ENCODE measurements at places on chromosomes 1 and 21. TPM values are rescaled to one million over a fixed set of nuclear protein-coding genes. Genes with fewer than 3 reads are reported as not detected.

GRCh38 chr21:40902993-40903392, 56.0 kb upstream of the DSCAM start:
- DNase-seq, result no peak

PAQR6 gene
- 3.7 TPM for total RNA-seq

- DNase-seq, result no peak
Measured at GRCh38 chr1:40197656-40198055, 36.5 kb downstream of the RLF start.

- no peak for DNase-seq
Measured at GRCh38 chr1:31764312-31765040, at the start of gene ADGRB2. ADGRB2 (minus strand) TSS chr1:31764340; CDS start chr1:31757221, 7,119 bp downstream.

SOX13 gene
- 0.10 TPM for total RNA-seq

DNA sequence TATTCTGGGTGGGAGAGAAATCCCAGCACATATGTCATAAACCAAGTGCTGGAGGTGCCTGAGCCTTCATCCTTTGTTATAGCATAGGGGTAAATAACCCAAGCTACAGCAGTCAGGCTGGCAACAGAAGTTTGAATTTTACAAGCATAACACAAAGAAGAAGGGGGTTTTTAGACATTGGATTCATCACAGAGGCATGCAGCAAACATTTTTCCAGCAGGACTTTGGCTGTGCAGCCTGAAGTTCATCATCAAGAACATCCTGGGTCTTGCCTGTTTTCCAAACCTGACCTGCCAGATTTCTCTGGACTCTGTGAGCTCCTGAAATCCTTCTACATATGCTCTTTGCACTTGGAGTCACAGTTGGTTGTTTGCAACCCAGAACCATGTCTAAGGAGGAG, 16.2 kb downstream of the PTGER3 start:
- no peak for DNase-seq

DNA sequence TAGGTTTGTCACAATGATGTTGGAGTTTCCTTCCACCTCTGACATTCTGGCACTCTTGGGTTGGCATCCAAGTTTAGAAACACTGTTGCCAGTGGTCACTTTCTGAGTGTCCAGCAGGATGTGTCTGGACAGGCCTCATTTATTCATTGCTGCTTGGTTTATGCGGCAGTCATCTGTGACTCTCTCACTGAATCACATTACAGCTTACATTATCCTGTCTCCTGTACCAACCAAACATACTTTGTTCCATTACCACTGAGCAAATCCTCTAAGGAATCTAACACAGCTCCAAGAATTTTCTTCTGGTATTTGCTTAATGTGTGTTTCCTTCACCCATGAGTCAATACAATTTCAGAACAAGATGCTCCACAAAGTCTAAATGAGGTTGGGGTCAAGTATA, 19.9 kb downstream of the SGIP1 start:
- no peak for DNase-seq

PTGFR gene
- total RNA-seq, result not detected

- no peak for DNase-seq
Measured at GRCh38 chr1:114299331-114299975, 145.8 kb upstream of the SYT6 start.

DNA sequence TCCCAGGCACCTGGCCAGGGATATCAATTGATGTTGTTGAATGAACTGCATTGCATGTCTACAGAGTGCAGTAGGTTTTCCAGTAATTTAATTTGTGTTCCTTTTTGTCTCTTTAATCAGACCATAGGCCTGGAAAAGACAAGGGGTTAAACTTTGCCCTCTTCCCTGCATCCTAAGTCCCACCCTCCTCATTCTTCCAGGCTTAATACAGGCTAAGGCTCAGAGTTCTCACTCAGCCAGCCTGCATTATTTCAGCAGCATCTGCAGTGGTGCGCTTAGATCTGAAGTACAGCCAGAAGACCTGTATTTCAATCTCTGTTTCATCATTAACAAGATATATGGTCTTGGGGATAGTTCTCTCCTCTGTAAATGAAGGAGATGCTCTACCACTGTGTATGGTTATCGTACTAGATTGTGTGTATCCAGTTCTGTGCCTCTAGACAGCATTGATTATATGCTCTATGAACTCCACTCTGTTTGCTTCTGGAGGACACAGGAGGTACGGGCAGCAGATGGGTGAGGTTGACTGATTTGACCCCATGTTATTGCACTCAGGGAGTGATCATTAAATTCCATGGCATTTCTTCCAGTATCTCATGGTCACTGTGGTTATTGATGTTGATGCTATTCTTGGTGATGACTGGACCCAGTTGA, 286.1 kb downstream of the RPS6KC1 start:
- no peak for DNase-seq

DNA sequence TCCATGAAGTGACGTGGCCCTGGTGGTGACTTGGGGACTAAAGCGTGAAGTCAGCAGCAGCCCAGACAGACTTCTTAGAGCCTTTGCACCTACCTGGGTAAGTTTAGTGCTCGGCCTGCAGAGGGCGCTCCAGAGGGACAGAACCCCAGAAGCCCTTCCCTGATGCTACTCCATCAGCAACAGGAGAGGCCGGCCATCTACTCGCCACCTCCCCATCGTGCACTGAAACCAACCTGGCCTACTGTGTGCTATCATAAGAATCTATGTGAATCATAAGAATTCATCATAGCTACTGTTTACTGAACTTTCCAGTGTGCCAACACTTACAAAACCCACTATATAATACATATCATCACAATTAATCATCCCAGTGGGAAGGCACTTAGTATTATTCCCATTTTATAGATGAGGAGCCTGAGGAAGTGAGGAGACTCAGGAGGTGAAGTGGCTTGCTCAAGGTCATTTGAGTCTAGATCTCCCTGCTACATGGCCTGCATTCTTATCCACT, 7.9 kb upstream of the EDN2 start:
- peak; percentile 71 for DNase-seq

ALX3 gene
- not detected for total RNA-seq

DNA sequence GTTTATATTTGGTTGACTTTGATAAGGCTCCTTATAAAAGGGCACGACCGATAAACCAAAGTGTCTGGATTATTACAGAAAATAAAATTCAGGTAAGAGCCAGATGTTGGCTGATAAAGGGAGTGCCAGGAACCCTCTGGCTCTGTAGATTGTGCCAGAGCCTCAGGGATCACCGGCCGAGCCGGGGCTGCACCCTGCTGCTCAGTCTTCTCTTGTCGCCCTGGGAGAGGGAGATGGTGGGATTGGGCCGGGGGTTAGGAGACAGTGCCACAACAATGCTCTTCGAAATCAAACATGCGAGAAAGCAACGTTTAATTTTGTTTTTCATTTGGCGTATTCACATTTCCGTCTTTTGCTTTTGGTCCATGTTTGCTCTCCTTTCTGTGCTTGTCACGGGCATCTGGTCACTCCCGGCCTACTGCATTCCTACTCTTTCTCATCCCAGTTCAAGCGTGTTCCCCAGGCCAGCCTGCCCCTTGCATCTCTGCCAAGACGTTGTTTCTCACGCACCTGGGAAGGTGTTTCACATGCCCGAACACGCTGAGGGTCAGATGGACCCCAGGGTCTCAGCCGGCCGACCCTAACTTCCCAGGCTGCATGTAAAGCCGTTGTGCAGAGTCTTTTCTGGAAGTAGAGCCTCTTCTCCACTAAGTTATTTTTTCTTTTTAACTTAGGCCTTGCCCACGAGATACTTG, 18.8 kb upstream of the C2CD2 start:
- DNase-seq, result no peak

- DNase-seq, result no peak
Measured at GRCh38 chr1:53308506-53308905, 19.4 kb downstream of the LRP8 start.

RAP1GAP gene
- 0.15 TPM for total RNA-seq

CYP4A11 gene
- total RNA-seq, result not detected

DNA sequence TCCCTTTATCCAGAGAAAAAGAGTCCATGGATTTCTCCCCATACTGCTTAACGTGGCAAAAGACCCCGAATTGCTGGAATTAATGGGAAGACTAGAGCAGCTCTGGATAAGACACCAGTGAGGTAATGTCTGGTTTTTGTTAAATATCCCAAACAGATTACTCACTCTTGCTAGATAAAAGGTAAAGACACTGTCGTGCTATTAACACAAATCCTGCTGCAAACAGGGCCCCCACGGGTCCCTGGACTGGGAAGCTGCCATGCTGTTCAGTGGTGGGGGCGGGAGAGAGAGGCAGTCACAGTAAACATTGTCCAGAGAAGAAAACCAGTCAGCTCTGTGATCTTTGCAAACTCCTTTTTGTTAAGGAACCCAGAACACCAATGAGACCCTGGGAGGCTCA, 15.2 kb upstream of the SRP9 start:
- no peak for DNase-seq

- peak; percentile 28 for DNase-seq
Measured at GRCh38 chr1:64745181-64745985, 508 bp downstream of the RAVER2 start.

GRCh38 chr1:87242445-87243185, 86.1 kb upstream of the LMO4 start:
- no peak for DNase-seq

RNF207 gene
- total RNA-seq, result 4.1 TPM

DNA sequence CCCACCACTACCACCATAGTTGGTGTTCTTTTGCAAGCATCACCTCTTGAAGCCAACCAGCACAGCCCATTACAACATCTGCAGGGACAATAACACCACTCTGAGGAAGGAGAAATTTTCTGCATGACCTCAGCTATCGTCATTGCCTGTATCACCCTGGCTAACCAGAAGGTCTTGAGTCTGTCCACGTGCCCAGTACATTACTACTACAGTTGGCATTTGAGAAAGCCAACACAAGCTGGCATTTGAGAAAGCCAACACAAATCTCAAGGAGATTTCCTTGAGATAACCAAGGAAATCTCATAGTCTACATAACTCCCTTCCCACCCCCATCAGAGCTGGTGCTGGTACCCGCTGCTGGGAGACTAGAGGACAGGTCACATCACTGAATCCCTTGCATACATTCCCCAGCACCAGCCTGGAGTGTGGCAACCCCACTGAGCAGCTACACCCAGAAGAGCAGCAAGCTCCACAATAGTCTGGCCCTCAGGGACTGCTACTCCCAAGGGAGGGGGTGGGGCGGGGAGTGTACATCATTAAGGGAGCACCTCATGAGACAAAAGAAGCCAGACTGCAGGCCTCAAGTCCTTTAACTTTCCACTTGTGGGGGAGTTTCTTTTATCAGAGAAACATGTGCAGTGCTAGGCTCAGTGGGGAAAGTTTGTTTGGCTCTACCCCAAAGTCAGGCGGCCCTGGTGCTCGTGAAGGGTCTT, 46.0 kb upstream of the GUCA2A start:
- DNase-seq, result no peak

CLCNKB gene
- total RNA-seq, result not detected

GRCh38 chr1:118992868-118993699, 4.9 kb upstream of the TBX15 start:
- DNase-seq, result no peak

- DNase-seq, result no peak
Measured at GRCh38 chr1:201584471-201585092, 45.7 kb downstream of the NAV1 start.

AMY1B gene
- not detected for total RNA-seq

DNA sequence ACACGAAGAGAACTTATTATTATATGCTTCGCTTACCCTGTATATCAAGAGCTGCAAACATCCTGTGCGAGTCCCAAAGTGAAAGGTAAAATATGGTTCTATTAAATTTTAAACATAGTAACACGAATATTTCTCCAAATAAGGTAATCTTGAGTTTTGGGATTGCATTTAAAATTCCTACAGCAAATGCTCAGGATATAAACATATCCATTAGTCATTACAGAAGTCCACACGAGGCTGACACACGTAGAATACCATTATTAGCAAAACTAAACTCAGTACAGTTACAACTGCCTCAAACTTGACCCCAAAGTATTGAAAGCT, 282 bp upstream of the LYPLAL1 start:
- no peak for DNase-seq

- DNase-seq, result peak; percentile 61
Measured at GRCh38 chr1:84619383-84620102, 45.3 kb upstream of the CTBS start.

NPHS2 gene
- total RNA-seq, result not detected

GPR52 gene
- total RNA-seq, result 0.20 TPM

DNA sequence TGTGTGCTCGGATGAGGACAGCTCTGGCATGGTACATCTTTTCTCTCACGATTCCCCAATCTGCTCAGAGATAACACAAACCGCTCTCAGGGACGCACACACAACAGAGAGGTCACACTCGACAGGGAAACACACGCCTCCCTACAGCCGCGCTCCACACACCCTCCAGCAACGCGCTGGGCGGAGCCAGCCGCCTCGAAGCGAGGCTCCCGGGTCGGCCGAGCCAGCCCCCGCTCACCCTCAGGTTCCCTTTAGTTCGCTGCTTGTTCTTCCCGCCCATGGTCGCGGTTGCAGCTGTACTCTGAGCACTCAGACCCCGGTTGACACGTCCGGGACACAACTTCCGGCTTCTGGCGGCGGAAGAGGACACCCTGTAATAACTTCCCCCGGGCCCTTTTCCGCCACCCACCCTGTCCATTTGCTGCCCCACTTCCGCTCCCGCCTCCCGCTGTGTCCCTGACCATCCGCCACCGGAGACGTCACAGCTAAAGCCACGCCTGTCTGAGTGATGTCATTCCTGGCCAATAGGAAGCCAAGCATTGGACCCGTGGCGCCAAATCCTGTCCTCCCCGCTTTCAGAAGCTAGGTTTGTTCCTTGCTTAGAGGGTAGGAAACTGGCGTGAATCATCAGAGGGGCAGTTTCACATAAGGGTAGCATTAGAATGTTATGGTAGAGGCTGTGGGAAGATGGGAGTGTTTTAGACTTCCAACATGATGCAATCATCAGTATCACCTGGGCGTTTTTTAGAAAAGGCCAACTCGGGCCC, at the start of gene LTN1:
TSS of gene LTN1 (minus strand) at position 352 of the 767 bp plus-strand sequence. CDS start at position 280, 72 bp downstream.
- peak; percentile 100 for DNase-seq

CAPN2 gene
- total RNA-seq, result 19.5 TPM

ARHGEF19 gene
- total RNA-seq, result 5.9 TPM

GRCh38 chr1:20448671-20449071, 37.3 kb downstream of the CAMK2N1 start:
- DNase-seq, result no peak

DNA sequence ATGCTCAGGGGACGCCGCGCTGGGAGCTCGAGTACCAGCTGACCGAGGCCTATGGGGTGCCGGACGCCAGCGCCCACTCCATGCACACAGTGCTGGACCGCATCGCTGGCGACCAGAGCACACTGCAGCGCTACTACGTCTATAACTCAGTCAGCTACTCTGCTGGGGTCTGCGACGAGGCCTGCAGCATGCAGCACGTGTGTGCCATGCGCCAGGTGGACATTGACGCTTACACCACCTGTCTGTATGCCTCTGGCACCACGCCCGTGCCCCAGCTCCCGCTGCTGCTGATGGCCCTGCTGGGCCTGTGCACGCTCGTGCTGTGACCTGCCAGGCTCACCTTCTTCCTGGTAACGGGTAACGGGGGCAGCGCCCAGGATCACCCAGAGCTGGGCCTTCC, 1.3 kb upstream of the XKR8 start:
- no peak for DNase-seq

GRCh38 chr1:151485685-151486255, 25.4 kb upstream of the CGN start:
- DNase-seq, result no peak

GRCh38 chr1:170660281-170660713, 3.6 kb upstream of the PRRX1 start:
- no peak for DNase-seq

- DNase-seq, result no peak
Measured at GRCh38 chr1:52798331-52798730, 44.2 kb upstream of the ZYG11A start.

Data from activated naive CD4-positive, alpha-beta T cell treated with anti-CD3 and anti-CD28 coated beads for 36 hours (primary cell).